ENCODE measurements at places on chromosomes 6 and 20.

GRCh38 chr6:169454204-169454871 lies 200.7 kb upstream of the THBS2 start:
- no peaks in the 10 kb centered on the region for H3K36me3 ChIP-seq
- no peak overlapping the region for H3K4me3 ChIP-seq
- H3K4me1 ChIP-seq: no peaks in the 10 kb centered on the region
- no peak for DNase-seq

- no peaks in the 10 kb centered on the region for H3K36me3 ChIP-seq
- H3K27me3 ChIP-seq: no peaks in the 10 kb centered on the region
- H3K4me3 ChIP-seq: no peak overlapping the region
- no peaks in the 10 kb centered on the region for H3K4me1 ChIP-seq
These were observed 178.6 kb upstream of the RAB32 start for GRCh38 chr6:146364816-146365594.

- no peaks in the 10 kb centered on the region for H3K4me1 ChIP-seq
- H3K36me3 ChIP-seq: no peaks in the 10 kb centered on the region
- no peak overlapping the region for H3K27ac ChIP-seq
- DNase-seq: no peak
These were observed 119.2 kb upstream of the CCN2 start for GRCh38 chr6:132070356-132070755.

DNA sequence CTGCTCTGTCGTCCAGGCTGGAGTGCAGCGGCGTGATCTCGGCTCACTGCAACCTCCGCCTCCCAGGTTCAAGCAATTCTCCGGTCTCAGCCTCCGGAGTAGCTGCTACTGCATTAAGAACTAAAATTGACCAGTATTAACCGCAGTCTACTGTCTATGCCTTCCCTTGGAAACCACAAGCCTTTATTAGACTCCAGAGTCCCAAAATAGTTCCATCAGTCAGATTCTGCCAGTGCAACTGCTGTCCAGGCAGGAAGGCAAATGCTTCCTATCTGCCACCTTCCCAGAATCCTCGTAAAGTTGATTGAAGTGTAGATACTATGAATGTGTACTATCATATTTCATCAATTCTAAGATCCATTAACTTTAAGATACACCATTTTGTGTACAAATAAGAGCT lies 16.7 kb downstream of the KAT14 start:
- no peaks in the 10 kb centered on the region for H3K4me1 ChIP-seq
- DNase-seq: no peak
- H3K4me3 ChIP-seq: no peak overlapping the region
- H3K27me3 ChIP-seq: no peaks in the 10 kb centered on the region
- H3K27ac ChIP-seq: no peak overlapping the region

DNA sequence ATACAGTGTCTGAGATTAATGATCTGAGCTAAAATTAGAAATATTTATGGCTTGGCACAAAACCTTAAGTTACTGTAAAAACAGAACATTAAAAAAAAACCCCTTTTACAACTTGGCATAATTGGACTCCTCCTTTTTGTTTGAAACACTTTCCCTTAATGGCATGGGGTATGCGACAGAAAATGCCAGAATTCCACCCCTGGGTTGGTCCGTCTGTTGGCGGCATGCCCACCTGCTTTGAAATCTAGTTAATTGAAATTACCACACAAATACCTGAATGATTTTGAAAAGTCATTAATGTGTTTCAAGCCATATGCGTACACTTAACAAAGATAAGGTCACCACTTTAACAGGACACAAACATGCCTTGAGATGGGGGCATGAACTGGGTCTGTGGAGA lies 175.1 kb upstream of the FOXQ1 start:
- no peak overlapping the region for H3K4me3 ChIP-seq
- H3K4me1 ChIP-seq: peaks cover 4% of the 10 kb centered on the region
- no peak for DNase-seq
- H3K27me3 ChIP-seq: no peaks in the 10 kb centered on the region
- no peak overlapping the region for H3K27ac ChIP-seq
- no peaks in the 10 kb centered on the region for H3K36me3 ChIP-seq

GRCh38 chr6:125307964-125308615 lies 6.3 kb upstream of the HDDC2 start:
- no peak overlapping the region for H3K4me3 ChIP-seq
- no peaks in the 10 kb centered on the region for H3K27me3 ChIP-seq
- H3K4me1 ChIP-seq: no peaks in the 10 kb centered on the region
- no peaks in the 10 kb centered on the region for H3K36me3 ChIP-seq
- no peak for DNase-seq

GRCh38 chr20:5135363-5136012 lies 8.7 kb downstream of the CDS2 start:
- H3K4me1 ChIP-seq: peaks cover 30% of the 10 kb centered on the region
- no peak overlapping the region for H3K4me3 ChIP-seq
- H3K27ac ChIP-seq: no peak overlapping the region
- H3K27me3 ChIP-seq: no peaks in the 10 kb centered on the region
- H3K36me3 ChIP-seq: no peaks in the 10 kb centered on the region

DNA sequence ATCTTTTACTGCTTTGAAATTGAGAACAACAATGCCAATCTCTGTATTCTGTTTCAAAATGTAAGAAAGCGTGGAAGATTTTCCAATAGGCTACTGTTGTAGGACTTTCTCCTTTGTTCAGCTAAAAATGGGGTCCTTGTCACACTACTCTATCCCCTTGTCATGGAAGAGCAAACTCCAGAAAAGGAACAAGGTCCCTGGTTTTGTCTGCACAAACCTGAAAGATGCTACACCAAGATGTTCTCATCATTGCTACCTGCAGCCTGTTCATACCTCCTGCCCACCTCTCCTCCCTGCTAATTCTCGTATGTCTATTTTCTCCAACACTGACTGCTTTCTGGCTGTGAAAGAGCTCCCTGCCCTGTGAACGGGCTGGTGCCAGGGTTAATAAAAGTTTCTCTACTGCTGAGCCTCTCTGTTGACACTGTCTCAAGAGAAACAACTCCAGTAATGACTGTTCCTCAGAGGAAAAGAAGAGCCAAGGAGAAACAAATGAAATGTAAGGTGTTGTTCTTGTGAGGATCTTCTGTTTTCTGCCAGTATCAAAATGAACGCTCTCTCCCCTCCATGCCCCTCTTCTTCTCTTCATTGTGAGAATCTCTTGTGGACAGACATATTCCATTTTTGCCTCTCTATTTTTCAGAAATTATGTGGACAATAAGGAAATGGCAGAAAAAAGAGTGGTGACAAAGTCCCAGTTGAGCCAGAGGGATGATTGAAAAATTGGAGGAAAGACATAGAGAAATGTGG lies 287.1 kb downstream of the ADGB start:
- H3K4me3 ChIP-seq: no peak overlapping the region
- H3K27me3 ChIP-seq: no peaks in the 10 kb centered on the region
- H3K4me1 ChIP-seq: no peaks in the 10 kb centered on the region
- no peak for DNase-seq
- H3K36me3 ChIP-seq: no peaks in the 10 kb centered on the region
- H3K27ac ChIP-seq: no peak overlapping the region

- H3K27me3 ChIP-seq: no peaks in the 10 kb centered on the region
- no peak overlapping the region for H3K4me3 ChIP-seq
- DNase-seq: no peak
- H3K4me1 ChIP-seq: no peaks in the 10 kb centered on the region
These were observed 115.6 kb upstream of the SLC24A3 start for GRCh38 chr20:19096843-19097242.

DNA sequence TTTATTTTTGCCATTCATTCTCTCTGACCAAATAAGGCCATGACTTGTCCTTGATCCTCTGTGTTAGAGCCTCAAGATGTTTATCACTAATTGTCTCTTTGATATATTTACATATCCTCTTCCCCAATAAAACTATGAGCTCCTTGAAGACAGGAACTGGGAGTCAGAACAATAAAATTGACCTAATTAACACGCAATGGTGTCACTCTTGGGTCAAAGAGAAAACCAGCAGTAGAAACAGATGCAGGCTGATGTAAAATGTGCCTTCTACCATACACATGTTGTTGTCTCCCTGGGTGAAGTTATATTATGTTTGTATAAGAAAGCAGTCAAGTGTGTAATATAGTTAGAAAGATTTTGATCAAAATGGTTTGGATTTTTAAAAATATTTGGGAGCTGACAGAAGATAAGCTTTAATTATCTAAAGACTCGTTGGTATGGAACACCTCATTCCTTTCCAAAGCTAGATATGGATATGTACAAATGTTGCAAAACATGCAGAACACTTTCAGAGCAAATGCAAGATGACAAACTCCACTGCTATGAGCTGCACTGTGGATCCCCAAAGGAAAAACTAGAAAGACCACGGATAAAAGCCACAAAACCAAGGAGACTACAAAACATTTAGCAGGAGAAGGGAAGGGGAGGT lies 109.7 kb upstream of the STMND1 start:
- H3K4me3 ChIP-seq: no peak overlapping the region
- H3K27ac ChIP-seq: no peak overlapping the region
- peaks cover 4% of the 10 kb centered on the region for H3K4me1 ChIP-seq
- DNase-seq: no peak

DNA sequence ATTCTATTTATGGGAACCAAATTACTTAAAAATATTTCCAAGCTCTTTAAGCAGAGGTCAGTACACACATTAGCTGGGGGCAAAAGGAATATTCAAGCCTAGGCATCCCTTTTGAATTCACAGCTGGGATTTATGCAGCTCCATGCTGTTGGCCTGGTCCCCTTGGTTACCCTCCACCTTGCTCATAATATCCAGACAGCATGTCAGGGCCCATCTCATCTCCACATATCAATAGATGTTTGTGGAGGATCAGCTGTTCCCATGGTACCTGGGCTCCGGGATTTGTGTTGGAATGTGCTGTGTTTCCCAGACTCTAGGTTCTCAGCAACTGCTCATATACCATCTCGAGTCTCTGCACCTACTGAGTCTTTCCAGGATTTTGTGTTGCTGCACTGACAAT lies 534.8 kb downstream of the BMP2 start:
- H3K27ac ChIP-seq: no peak overlapping the region
- no peaks in the 10 kb centered on the region for H3K36me3 ChIP-seq
- no peaks in the 10 kb centered on the region for H3K27me3 ChIP-seq
- no peak overlapping the region for H3K4me3 ChIP-seq
- H3K4me1 ChIP-seq: no peaks in the 10 kb centered on the region
